ENCODE measurements at places on chromosomes 1 and 21.

DNA sequence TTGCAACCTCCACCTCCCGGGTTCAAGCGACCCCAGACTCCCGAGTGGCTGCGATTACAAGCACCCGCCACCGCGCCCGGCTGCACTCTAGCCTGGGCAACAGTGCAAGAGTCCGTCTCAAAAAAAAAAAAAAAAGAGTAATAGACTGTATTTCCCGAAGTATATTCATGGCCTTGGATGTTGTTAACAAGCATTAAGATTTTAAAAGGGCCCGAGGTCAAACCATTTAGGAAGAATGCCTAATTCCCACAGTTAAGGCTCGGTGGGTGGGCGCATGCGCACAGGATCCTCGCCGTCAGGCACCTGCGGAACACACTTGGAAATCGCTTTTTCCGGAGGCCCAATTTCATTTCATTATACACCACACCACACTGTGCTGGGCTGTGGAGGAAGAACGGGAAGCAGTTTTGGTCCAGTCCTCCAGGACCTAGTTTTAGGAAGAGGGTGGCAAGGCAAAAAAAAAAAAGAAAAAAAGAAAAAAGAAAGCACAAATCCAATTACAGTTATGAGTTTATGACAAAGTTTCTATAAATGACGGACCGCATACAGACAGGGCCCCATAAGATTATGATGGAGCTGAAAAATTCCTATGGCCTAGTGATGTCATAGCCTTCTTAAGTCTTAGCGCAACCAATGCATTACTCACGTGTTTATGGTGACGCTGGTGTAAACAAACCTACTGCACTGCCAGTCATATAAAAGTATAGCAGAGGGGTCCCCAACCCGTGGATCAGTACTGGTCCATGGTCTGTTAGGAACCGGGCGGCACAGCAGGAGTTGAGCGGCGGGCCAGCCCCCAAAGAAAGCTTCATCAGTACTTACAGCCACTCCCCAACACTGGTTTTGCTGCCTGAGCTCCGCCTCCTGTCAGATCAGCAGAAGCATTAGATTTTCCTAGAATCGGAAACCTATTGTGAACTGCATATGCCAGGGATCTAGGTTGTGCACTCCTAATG, 38.2 kb downstream of the H3-3A start:
- DNase-seq = peak; percentile 38

- no peak for DNase-seq
These were observed 896.3 kb downstream of the TTLL7 start for GRCh38 chr1:83102630-83103071.

DNA sequence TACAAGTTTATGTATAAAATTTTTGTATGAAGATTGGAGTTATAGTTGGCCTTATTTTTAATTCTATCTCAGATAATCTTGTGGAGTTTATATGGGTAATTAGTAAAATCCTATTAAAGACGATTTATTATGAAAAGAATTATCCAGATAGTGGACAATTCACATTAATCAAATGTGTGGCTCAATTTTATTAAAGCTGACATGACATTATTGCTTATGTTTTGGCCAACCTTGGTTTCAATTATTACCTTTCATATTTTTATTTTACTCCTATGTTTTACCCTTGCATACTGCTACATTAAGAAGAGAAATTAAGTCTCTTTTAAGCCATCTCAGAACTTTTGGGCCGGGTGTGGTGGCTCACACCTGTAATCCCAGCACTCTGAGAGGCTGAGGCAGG, 110.0 kb downstream of the ITSN1 start:
- DNase-seq = no peak

DNA sequence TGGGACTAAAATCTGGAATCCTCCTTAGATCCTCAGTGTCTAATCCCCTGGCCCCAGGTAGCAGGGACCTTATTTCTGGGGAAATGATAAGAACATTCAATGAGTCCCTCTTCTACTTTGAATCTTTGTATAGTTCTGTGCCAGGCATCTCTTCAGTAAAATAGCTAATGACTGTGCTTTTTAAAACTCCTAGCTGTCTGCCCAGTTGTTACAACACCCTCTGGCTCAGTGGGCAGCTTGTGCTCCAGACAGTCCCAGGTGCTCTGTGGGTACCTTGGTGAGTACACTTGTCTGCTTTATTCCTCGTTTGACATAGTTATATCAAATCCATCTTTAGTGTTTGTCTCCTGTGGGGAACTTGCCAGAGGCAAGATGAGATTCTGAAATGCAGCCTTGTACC, 18.0 kb downstream of the TGFB2 start:
- no peak for DNase-seq

- DNase-seq = no peak
These were observed 17.5 kb upstream of the VAMP3 start for GRCh38 chr1:7753641-7754040.

- no peak for DNase-seq
These were observed 50.5 kb downstream of the SIPA1L2 start for GRCh38 chr1:232579466-232579865.

- DNase-seq = no peak
These were observed 35.6 kb upstream of the RRP15 start for GRCh38 chr1:218249338-218250140.

DNA sequence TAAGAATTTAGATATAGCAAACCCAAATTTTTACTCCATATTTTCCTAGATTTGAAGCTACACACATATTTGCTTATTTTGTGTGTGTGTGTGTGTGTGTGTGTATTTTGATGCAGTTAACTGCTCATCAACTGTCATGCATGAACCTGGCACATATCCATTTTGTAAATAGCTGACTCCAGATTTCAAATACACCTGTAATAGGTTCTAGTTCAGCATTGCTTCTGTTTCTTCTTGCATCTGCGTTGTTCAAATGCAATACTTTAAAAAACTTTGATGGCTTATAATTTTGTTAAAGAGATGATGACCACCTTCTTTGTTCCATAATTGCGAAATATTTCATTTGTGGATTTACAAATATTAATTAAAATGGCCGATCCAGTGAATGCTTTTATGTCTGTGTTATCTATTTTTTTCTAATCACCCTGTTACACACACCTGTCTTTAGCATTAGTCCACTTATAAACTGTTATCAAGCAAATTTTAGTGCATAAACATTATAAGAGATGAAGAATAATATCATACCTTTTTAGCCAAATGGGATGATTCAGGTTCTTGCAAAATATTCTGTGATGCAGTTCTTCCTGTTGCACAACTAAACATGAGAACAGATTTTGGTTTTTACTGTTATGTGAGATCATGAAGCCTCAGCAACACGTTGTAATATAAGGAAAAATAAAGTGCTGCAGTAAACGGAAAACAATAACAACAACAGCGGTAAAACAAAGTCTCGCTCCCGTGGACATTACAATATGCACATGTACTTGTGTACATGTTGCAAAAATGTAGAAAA, 12.7 kb upstream of the S100A11 start:
- DNase-seq = no peak

GRCh38 chr1:109997867-109998229, 13.3 kb downstream of the AHCYL1 start:
- no peak for DNase-seq

DNA sequence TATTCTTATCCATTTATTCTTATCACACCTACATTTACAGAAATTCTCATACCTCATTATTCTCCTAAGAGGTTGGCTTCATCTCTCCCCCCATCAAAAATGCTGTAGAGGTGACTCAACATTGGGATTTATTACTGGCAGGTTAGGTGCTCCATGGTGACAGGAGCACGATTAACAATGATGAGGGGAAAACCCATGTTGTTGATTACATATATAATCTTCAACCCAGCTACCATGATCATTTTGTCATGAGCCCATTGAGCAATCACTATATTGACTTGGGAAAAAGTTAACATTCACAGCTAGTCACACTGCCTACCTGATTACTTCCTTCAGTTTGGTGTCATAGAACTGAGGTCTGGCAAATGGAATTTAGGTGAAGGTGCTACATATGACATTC, 712.1 kb upstream of the CHRM3 start:
- DNase-seq = no peak

- DNase-seq = peak; percentile 22
These were observed 88.9 kb downstream of the CRB1 start for GRCh38 chr1:197356723-197357533.

GRCh38 chr1:97164276-97164639, 442.7 kb downstream of the PTBP2 start:
- no peak for DNase-seq

DNA sequence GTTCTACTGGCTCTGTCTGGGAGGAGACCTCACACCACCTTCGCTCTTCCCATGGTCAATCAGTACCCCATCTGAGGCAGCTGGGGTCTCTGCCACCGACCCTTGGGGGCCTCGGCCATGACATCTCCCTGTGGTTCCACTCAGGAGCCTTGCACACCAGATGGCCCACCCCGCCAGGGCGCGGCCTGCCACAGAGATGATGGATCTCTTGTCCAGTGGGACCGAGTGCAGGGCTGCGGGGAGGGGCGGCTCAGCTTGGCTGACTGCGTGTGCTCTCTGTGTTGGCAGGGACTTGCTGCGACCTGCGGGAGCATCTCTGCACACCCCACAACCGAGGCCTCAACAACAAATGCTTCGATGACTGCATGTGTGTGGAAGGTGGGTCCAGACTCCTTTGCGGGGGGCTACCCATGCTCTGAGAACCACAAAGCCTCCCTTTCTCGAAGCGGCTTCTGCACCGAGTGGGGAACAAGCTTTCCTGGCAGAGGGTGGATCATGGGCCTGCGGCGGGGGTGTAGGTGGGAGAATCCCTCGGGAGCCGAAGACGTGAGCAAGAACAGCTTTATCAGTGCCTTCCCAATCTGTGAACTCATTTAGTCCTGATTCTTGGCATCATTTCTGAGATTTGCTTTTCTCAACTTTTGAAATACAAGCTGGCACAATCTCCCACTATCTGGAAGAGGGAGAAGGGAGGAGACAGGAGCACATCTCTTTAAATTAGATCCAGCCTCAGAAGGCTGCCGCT, 20.9 kb upstream of the AGTRAP start:
- DNase-seq = no peak

GRCh38 chr1:150476754-150477153, 10.5 kb upstream of the TARS2 start:
- DNase-seq = no peak

DNA sequence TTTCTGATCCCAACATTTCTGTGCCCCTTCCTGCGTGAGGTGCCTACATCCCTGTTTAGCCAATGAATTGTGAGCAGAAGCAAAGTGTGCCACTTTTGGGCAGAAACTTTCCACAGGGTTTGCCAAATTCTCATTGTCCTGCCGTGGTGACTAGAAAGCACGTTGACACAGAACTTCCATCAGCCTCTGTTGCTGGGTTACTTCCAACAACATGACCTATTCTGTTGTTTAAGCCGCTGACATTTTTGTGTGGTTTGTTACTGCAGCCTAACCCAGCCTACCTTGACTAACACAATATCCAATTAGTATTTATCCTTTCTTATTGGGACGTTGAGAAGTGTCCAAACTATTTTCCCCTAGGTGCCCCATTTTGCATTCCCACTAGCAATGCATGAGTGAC, 136.8 kb downstream of the URB2 start:
- DNase-seq = no peak

DNA sequence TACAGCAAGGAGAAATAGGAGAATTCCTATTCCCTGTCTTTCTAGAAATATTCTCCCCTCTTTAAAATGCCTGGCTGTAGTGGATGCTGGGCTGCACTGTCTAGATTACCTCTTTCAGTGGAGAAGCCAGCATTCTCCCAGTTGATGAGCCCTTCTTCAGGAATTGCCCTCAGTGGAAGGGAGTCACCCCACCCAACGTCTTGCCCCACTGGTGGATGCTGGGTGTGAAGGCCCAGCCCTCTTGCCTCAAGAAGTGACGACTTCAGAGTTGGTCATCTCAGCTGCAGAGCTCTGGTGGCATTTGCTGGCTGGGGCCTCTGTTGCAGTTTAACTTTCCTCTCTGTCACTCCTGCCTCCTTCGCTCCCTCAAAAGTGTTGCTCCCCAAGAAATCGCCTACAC, 248.2 kb downstream of the ATG4C start:
- no peak for DNase-seq
